ENCODE measurements at places on chromosomes 7 and 10.

GRCh38 chr7:27697861-27698430 is 35.3 kb upstream of the HIBADH start:
- no peak for DNase-seq

DNA sequence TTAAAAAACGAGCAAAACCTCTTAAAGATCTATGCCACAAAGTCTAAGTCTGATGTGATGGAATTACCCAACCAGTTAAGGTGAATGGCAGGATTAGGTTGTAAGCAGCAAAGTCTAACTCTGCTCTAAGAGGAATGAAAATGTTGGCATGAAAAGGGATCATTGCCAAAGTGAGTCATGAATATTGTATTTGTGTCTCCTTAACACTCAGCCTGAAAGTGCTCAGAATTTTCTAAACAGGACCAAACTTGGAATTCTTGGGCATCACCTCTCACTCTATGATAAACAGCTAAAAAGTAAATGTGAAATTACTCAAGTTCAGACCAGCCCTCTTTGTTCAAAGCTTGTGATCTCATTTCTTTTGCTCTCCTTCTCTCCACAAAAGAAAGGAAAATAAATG is 27.0 kb downstream of the PPP1R3A start:
- DNase-seq, result no peak

DNA sequence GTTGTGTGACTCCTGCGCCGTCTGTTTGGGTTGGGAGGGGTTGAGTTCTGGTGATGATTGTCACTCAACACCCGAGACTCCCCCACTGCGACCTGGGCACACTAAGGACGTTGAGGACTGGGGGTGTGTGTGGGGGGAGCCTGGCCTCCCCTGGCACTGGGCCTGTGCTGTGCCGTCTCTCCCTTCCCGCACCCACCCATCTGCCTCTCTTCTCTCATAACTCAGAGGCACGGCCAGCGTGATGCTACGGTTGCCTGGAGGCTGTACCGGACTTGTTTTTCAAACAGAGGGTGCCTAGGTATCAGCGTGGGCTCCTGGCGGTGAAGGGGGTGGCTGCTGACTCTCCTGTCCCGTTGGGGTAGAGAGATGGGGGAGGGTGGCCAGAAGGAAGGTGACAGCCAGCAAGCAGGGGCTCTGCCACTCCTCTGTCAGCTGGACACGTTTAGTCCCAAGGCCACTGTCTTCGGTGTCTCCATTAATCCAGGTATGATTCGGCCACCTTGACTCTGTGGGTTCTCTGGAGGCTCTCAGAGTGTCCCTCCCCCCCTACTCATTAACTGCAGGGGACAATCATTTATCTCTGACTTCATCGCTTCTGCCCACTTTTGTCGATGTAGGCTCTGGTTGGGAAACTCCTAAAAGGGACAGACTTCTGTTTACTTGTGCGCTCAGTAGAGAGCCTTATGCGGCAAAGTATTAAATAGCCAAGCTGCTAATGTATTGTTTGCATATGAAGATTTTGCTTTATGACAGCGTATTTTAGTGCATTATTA is 56.5 kb upstream of the PFKFB3 start:
- DNase-seq, result no peak

DNA sequence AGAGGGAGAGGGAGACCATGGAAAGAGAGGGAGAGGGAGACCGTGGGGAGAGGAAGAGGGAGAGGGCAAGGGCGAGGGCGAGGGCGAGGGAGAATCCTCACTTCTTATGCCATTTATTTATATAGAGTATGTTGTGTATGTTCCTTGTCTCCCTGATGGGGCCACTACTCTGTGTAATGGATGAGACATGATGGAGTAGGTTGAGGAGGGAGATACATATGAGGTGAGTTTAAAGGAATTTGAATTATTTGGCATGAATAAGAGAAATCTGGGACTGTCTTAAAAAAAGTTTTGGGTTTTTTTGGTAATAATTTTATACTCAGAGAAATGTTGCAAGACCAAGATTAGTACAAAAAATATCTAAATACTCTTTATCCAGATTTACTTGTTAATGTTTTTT is 20.1 kb downstream of the CCSER2 start:
- no peak for DNase-seq

- DNase-seq, result no peak
These were observed at the start of gene MYH16 for GRCh38 chr7:99272476-99273045. Gene MYH16 (plus strand): TSS chr7:99272839.

GRCh38 chr7:30276203-30276900 is 8.0 kb upstream of the ZNRF2 start:
- no peak for DNase-seq

GRCh38 chr7:31476941-31477677 is 36.8 kb upstream of the ITPRID1 start:
- no peak for DNase-seq

DNA sequence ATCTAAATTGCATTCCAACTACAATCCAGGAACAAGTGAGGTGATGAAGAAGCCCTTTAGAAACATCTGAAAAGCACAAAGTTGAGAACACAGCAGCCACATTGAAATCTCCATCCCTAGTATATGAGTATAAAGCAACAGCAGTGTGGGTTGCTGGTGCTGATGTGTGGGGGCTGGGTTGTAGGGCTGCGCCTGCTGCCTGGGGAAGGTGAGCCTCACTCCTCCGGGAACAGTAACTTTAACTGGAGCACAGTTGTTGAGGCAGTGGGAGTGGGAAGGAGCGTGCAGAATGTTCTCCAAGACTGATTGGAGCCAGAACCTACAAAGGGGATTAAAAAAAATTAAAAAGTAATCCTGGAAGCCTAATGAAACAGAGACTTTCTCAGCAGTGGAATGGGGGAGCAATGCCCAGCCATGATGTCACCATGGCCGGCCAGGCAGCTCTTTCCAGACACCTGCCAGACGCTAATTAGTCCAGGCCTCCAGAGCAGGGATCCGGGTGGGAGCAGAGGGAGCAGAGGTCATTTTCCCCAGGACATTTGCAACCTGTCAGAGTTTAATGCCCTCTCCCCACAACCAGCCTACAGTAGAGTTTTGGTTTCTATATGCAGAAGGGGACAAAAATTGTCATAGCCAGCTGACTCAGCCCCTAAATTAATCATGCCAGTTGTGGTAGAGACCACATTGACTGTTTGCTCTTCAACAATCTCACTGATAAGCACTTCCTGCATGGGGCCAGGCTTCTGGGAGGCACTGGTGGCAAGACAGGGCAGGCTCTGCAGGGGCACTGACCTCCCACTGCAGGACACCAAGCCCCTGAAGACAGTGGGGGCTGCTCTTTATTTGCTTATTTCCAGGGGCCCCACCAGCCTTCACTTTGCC is 133.0 kb upstream of the ZNF32 start:
- peak; percentile 34 for DNase-seq

- no peak for DNase-seq
These were observed 184.9 kb upstream of the WDR11 start for GRCh38 chr10:120666308-120666707.

DNA sequence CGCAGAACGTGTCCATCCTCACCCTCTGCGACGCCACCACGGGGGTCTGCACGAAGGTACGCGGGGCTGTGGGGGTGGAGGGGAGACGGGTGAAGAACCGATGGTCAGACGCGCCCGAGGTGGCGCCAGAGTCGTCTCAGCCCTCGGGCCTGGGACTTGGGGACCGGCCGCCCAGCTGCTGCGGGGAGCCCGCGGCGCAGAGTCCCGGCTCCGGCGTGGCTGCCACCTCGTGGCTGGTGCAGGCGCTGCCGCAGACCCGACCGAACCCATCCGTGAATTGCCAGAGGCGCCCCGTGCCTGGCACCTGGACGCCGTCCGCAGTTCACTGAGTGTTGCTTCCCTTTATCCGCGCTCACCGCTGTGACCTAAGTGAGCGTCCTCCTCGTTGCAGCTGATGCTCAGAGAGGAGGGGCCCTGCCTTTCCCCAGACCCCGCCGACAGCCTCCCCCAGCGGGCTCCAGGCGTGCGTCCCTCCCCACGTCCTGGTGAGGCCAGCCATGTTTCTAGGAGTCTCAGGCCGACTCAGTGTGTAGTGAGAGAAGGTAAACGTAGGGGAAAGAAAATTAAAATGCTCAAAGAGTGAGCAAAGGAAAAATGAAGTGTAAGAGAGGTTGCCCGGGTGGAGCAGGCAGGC is 208.7 kb downstream of the PAXIP1 start:
- no peak for DNase-seq

GRCh38 chr7:422191-422885 is 97.3 kb downstream of the PDGFA start:
- DNase-seq, result no peak

DNA sequence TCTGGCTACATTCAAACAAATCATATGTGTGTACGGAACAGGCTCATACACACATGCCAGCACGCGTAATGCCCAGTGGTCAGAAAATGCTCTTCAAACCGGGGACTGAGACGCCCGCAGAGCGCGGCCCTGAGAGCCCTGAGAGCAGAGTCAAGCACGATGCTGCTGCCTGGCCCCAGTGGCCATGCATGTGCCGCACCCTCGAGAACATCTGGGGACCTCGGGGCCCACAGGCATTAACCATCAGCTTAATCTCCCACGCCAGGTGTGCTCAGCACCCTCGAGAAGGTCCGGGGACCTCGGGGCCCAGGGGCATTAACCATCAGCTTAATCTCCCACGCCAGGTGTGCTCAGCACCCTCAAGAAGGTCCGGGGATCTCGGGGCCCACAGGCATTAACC is 163.1 kb downstream of the PTPRN2 start:
- DNase-seq, result no peak

DNA sequence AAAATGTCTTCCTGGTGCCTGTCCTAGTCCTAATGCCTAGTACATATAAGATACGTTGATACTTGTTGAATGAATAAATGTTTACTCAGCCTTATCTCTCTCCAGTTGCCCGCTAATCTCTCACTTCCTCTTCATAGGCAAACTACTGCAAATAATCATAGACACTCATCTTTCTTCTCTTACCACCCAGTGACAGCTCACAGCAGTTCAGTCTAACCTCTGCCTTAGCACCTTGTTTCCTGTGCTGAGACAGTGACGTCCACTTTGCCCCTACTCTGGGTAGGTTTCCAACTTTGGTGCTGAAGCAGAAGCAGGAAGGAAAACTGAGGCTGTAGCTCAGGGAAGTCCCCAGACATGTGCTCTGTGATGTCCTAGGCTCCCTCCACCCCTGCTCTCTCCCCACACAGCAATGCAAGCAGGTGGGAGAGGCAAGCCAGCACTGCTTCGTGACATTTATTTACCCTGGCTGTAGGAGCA is 45.5 kb upstream of the RHOBTB1 start:
- no peak for DNase-seq

GRCh38 chr10:93379731-93380575 is 102.2 kb downstream of the MYOF start:
- no peak for DNase-seq

GRCh38 chr10:60343254-60343653 is 46.4 kb downstream of the ANK3 start:
- DNase-seq, result no peak

DNA sequence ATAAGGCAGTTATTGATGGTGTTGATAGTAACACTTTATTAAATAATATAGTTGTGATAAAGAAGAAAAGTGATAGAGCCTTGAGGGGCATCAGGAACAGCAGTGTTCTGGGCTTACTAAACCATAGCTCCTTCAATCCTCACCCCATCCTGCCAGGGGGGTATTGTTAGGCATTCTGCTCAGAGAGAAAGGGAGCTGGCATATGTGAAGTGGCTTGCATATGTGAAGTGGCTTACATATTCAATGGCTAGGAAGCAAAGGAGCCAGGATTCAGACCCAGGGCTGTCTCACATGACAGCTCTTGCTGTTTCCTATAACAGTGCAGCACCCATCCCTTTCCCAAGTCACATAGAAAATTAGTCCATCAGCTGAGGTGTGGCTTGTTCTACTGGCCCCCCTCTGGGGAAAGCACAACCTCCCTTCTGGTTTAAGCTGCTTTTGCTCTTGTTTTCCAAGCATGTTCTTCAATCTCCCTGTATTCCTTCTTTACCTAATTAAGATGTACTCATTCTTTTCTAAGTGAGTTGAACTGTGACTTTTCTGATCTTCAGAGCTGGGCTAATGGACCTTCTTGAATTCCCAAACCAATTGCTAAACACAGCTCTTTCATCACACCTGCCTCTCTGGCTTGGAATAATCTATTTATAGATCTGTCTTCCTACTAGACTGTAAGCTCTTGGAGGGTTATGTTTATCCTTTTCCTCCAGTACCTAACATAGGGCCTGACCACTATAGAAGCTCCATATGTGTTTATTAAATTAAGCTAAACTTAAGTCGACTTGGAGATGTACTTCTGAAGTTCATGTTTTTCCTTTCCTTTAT is 108.7 kb upstream of the GLI3 start:
- DNase-seq, result no peak

GRCh38 chr7:29620556-29620930 is 56.9 kb downstream of the PRR15 start:
- no peak for DNase-seq
